ENCODE measurements at places on chromosomes 16 and 17. TPM values are rescaled to one million over a fixed set of nuclear protein-coding genes. Genes with fewer than 3 reads are reported as not detected.

Gene CASKIN1
- 0.43 TPM for total RNA-seq

Gene KIF18B
- total RNA-seq, result 0.34 TPM

Gene ZMYND15
- total RNA-seq, result under 0.01 TPM

Gene CCDC47
- 116 TPM for total RNA-seq

Gene KIFC3
- 56.1 TPM for total RNA-seq

Gene PLCG2
- total RNA-seq, result 17.2 TPM

Data from dermis lymphatic vessel endothelial cell (primary cell).